Lung microvascular endothelial cell (primary cell): ENCODE measurements at places on chromosomes 5 and 9. TPM values are rescaled to one million over a fixed set of nuclear protein-coding genes. Genes with fewer than 3 reads are reported as not detected.

ANKRD31 gene
- total RNA-seq = not detected in 2 replicates

RLN2 gene
- total RNA-seq = 0.65 and 0.99 TPM in 2 replicates

TXN gene
- total RNA-seq = 168 and 197 TPM in 2 replicates

PCDHGA11 gene
- 4.1 and 4.4 TPM in 2 replicates for total RNA-seq

SLC46A2 gene
- total RNA-seq = not detected in 2 replicates

DNA sequence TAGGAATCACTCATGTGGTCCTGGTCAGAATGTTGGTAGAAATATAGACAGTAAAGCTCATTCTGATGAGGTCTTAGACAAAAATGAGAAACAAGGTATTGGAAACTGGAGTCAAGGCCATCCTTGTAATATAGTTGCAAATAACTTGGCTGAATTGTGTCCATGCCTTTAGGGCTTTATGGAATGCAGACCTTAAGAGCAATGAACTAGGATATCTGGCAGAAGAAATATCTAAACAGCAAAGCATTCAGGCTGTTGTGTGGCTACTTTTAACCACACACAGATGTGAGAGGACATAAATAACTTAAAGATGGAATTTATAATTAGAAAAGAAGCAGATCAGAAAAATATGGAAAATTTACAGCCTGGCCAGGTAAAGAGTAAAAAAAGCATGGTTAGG, 128.2 kb downstream of the YTHDC2 start:
- DNase-seq = no peak

DNA sequence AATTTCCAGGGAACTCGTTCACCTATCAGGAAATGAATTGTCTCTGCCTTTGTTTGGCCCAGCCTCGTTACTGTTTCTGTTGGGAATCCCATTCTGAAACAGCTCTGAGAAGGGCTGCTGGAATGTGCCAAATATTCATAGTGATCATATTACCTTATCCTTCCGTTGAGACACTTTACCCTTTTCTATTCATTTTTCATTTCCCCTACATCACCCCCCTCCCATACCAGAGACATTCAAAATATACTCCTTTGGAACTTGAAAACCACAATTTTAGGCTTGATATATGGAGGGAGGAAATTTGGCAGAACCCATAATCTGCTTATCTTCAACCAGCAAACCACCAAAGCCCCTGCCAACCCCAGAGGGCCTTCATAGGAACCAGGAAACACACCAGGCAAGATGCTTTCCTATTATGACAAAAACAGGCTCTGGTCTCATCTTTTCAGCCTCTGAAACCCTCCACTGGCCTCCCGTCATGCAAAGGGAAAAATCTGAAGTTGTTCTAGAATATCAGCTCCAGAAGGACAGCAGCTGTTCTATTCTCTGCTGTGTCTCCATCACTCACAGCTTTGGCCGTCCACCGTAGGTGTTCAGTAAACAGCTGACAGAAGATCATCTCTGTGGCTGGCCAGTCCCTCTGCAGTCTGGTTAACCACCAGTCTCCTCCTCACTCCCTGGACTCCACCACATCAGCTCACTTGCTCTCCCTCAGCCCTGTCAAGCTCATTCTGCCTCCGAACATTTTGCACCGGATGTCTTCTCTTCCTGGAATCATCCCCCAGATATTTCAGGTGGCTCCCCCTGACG, 217.2 kb upstream of the WWC1 start:
- no peak for DNase-seq

DNA sequence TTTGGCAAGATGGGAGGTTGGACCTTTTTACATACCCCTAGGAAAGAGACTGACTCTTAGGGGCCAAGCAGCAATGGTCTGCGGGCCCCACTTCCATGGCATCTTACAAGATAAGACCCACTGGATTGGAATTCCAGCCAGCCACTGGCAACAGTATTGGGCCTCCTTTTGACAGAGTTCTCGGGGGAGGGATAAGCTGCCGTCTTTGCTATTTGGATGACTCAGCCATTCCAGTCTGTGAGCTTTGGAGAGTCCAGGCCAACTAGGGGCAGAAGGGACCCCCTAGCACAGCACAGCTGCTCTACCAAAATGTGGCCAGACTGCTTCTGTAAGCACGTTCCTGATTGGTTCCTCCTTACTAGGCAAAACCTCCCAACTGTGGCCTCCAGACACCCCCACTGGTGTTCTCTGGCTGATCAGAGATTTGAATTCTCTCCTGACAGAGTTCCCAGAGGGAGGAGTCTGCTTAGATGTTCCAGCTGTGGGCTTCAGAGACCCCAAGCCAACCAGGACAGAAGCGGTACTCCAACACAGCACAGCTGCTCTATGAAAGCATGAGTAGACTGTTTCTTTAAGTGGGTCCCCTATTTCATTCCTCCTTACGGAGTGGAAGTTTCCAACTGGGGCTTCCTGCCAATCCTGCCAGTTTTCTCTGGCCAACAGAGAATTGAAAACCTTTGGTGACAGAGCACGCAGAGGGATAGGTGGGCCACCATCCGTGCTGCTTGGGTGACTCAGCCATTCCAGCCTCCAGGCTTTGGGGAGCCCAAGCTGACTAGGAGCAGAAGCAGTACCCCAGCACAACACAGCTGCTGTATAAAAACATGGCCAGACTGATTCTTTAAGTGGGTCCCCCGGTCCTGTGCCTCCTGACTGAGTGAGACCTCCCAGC, 672.1 kb upstream of the RIOK2 start:
- no peak for DNase-seq

- DNase-seq = no peak
These were observed 18.5 kb downstream of the OR2V1 start for GRCh38 chr5:181112476-181112875.
